Activated CD8-positive, alpha-beta memory T cell treated with anti-CD3 and anti-CD28 coated beads, Interleukin-2, amount 50 U/mL, for 48 hours (primary cell): ENCODE measurements at places on chromosomes 5 and 9.

GRCh38 chr9:133740911-133741310, 2.8 kb upstream of the SARDH start:
- DNase-seq: no peak

GRCh38 chr5:169670769-169671525, 33.9 kb downstream of the DOCK2 start:
- no peak for DNase-seq

- no peak for DNase-seq
Measured at GRCh38 chr9:123639743-123640142, 283.7 kb downstream of the CRB2 start.

DNA sequence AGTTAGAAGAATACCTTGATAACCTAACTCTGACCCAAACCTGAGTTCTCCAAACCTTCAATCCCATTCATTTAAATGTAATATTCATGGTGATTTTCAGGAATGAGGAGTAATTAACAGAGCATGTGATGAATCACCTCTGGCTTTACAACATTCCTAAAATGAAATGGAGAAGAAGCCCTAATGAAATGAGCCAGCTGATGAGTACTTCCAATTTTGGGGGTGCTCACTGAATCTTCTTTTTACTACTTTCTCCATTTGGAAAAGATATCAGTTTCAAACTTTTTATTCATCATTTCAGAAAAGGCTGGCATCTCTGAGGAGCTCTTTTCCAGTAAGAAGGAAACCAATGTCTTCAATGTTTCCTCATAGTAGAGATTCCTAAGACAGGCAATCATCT, 2.9 kb upstream of the SPINK5 start:
- DNase-seq: no peak

GRCh38 chr5:177963966-177964365, 32.1 kb downstream of the PROP1 start:
- no peak for DNase-seq

DNA sequence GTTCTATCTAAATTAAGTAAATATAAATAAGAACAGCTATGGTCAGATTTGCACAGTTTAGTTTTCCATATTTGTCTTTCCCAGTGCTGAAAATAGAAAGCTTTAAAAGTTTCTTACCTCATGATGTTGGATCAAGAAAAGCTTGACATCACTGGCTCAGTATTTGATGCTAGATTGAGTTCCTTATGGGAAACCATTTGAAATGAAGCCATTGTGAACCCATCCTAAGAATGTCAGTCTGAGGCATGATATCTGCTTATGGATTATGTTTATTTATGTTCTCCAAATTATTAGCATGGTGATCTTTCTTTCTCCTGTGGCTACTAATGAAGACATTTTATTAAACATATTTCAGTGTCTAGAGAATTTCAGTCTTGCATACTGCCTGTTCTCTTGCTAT, 143.0 kb downstream of the ADAMTSL1 start:
- DNase-seq: no peak

DNA sequence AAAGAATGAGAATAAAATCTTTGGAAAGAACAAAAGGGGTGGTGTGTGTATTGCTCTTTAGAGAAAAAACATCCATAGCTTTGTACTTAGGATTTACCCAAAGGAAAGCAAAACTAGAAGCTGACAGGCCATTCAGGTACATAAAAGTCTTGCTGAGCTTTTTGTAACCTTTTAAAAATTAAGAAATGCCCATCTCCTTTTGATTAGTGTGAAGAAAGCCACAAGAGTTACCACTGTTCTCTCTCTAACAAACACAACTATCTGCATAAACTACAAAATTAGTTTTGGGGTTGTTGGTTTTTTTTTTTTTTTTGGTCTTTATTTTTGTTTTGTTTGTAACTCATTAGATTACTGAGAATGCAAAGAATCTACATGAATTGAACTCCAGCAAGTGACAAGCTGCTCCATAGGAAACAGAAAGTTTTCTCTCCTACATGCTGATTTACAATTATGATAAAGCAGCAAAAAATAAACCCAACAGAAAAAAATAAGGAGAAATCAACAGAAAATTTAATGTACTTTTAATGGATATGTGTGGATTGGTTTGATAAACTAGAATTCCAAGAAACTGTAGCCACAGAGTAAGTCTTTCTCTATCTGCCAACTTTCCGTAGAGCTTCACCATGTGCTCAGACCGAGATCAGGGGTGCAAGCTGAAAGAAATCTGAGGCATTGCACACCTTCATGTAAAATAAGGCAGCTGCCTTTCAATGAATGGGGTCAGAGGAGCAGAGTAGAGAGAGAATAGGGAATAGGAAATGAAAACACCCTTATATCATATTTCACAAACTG, 12.3 kb downstream of the BAAT start:
- no peak for DNase-seq

DNA sequence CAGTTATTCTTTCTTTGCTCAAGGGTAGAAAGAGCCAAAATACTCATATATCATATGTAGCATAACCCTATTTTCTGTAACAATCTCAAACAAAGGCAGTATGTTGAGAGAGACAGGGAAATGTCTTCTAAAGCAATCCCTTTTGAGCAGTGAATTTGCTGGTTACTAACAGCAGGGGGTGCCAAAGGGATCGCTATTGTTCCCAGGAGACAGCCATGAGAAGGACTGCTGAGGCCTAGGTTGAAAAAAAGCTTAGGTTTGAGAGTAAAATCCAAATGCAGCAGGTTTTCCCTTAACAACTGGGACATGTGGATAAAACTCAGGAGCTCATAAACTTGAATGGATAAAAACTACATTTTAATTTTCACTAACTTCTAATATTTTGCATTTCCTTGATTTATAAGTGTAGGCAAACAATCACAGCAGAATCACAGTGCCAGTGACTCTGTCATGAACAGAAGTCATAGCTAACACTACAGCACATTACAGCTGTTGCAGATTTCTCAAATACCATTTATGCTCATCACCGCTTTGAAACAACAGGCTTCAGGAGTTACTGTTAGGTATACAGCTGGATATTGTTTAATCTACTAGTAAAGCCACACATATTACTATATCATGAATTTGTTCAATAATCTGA, 148.4 kb downstream of the MAPKAP1 start:
- no peak for DNase-seq

GRCh38 chr5:79955356-79955895, 35.6 kb downstream of the MTX3 start:
- DNase-seq: no peak

DNA sequence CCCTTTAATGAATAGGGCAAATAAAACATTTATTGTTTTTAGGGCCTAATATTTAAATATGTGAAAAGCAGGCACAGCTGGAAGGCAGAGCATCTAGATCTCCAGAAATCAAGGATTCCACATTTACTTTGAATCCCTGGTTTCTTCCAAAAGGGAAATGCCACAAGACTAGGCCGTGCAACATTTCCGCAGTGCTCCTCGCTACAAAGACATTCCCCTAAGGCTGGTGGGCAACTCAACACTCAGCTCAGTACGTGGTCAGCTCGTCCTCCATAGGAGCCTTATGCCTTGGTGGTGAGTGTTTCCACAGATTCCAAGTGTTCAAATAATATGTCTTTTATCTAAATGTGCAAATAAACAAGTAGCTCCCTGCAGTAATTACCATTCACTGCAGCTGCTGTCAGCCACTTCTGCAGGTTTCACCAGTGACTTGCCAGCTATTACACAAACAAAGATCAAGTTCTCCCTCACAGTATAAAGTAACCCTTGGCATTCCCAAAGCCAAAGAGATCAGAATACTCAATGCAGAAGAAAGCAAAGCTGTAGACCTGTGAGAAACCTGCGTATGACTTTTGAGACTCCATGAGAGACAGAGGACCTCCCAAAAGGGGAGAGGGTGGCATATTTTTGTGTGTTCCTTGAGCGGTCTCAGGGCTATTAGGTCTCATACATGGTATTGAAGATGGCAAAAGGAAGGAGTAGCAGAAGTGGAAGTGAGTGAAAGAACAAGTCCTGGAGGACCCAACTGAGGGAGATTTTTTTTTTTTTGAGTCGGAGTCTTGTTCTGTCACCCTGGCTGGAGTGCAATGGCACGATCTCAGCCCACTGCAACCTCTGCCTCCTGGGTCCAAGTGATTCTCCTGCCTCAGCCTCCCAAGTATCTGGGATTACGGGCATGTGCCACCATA, 38.0 kb upstream of the TENT2 start:
- DNase-seq: no peak
